ENCODE measurements at places on chromosomes 13 and 19.

GRCh38 chr13:90884066-90884465 lies 463.4 kb upstream of the MIR17HG start:
- no peak overlapping the region for H3K4me3 ChIP-seq
- no peaks in the 10 kb centered on the region for H3K27me3 ChIP-seq
- H3K27ac ChIP-seq, result no peak overlapping the region
- ATAC-seq, result no peak
- no peaks in the 10 kb centered on the region for H3K36me3 ChIP-seq

GRCh38 chr13:62093984-62094780 lies 678.5 kb upstream of the PCDH20 start:
- no peaks in the 10 kb centered on the region for H3K27me3 ChIP-seq
- no peaks in the 10 kb centered on the region for H3K4me1 ChIP-seq
- H3K4me3 ChIP-seq, result no peak overlapping the region
- no peak for ATAC-seq

- H3K4me3 ChIP-seq, result peak overlapping the region; percentile 52
- peaks cover 71% of the 10 kb centered on the region for H3K4me1 ChIP-seq
These were observed 10.3 kb downstream of the AKT2 start for GRCh38 chr19:40274585-40275544.

DNA sequence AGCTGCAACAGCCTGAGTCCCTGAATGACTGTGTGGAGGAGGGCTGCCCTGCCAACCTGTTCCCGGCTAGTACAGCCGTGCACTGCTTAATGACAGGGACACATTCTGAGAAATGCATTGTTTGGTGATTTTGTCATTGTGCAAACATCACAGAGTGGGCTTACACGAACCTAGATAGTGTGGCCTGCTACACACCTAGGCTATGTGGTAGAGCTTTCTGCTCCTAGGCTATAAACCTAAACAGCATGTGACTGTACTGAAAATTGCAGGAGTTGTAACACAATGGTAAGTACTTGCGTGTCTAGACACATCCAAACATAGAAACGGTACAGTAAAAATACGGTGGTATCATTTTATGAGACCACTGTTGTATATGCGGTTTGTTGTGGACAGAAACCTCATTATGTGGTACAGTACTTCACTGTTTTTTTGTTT lies 35.0 kb downstream of the VASP start:
- ATAC-seq, result no peak
- H3K27me3 ChIP-seq, result no peaks in the 10 kb centered on the region
- no peak overlapping the region for H3K4me3 ChIP-seq
- H3K36me3 ChIP-seq, result no peaks in the 10 kb centered on the region

GRCh38 chr19:38683393-38684077 lies 36.1 kb downstream of the ACTN4 start:
- no peaks in the 10 kb centered on the region for H3K27me3 ChIP-seq
- peaks cover 25% of the 10 kb centered on the region for H3K36me3 ChIP-seq
- peak; percentile 74 for ATAC-seq
- H3K4me1 ChIP-seq, result peaks cover 90% of the 10 kb centered on the region
- no peak overlapping the region for H3K4me3 ChIP-seq
- H3K27ac ChIP-seq, result peak overlapping the region; percentile 81

GRCh38 chr13:97202761-97203160 lies 19.4 kb upstream of the MBNL2 start:
- no peak for ATAC-seq
- H3K4me1 ChIP-seq, result no peaks in the 10 kb centered on the region
- no peak overlapping the region for H3K27ac ChIP-seq
- no peaks in the 10 kb centered on the region for H3K36me3 ChIP-seq
- H3K4me3 ChIP-seq, result no peak overlapping the region

GRCh38 chr13:40285634-40286033 lies 380.8 kb downstream of the FOXO1 start:
- peaks cover 3% of the 10 kb centered on the region for H3K4me1 ChIP-seq
- H3K27ac ChIP-seq, result no peak overlapping the region
- no peak for ATAC-seq

DNA sequence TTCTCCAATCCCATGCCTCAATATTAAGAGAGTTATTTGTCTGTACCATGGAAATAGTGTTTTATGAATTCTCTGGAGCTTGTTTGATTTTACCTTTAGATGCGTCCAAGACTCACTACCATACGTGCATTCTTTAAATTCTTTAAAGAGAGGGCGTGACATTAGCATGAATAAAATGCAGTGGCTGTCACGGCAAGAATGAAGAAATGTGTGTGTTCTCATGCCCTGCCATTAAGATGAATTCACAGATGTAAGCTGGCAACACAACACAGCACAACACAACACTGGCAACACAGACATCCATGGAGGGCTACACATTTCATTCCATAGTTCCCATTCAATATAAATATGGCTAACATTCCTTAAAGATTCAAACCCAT lies 213.4 kb downstream of the ENOX1 start:
- no peaks in the 10 kb centered on the region for H3K36me3 ChIP-seq
- no peaks in the 10 kb centered on the region for H3K4me1 ChIP-seq
- H3K27me3 ChIP-seq, result no peaks in the 10 kb centered on the region
- no peak for ATAC-seq

DNA sequence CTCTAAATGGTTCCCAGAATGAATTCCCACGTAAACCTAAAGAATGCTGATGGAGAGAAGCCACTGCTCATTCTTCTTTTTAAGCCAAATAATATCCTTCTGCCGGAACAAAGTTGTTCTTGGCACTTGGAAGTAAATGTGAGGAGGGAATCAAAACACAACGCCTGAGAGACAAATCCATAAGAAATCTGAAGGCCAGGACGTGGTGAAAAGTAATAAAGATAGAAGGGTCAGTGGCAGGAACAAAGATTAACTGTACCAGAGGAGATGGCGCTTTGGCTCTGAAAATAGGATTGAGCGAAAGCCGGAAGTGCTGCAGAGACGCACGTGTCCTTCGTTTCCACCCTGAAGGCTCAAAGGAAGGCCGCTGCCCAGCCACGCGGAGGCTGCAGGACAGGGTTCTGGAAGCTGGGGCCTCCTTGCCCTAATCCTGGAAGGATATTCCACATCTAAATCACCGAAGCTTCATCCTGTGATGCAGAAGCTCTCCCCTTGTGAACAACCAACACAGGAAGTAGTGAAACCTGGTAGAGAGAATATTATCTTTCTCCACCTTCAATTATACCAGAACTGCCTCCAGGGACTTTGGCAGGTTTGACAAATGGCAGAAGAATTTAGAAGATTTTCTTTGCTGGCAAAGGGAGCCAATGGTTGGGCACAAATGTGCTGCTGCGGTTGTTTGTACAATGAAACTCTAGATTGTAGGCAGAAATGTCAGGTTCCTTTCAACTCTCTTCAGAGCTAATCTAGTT lies 214.6 kb upstream of the SERP2 start:
- H3K4me1 ChIP-seq, result no peaks in the 10 kb centered on the region
- H3K27ac ChIP-seq, result no peak overlapping the region
- H3K4me3 ChIP-seq, result no peak overlapping the region
- H3K36me3 ChIP-seq, result no peaks in the 10 kb centered on the region
